ENCODE measurements at places on chromosomes 1 and 21.

DNA sequence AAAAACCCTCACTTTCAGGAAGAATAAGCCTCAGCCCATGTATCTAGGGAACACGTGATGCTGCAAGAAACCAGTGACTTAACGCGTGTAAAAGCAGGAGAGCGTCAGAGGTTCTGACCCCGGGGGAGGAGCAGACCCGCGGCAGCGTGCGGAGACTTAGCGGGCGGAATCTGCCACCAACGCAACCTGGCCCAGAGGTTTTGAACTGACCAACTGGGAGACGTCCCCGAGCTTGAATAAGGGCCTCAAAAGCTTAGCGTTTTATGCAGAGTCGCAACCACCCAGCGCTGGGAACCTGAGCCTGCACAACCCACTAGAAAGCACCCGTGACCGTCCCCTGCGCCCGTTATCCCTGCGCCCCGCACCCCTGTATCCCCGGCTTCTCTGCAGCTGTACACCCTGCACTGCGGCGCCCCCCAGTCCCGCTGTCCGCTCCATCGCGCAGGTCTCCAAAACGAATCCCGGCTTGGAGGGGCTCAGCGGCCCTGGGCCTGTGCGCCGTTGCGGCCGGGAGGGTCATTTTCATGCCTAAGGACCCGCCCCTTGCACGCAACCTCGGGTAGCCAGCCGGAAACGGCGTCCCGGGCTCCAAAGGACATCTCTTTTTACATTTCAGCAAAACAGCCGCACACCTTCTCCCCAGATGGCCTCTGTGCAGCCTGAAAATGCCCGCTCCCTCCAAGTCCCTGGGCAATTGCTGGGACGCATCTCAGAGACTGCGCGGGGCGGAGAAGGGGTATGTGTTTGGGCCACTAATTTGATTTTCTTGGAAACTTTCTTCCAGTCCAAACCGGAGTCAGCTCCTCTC, 29.4 kb upstream of the TRIM17 start:
- no peak for DNase-seq

DNA sequence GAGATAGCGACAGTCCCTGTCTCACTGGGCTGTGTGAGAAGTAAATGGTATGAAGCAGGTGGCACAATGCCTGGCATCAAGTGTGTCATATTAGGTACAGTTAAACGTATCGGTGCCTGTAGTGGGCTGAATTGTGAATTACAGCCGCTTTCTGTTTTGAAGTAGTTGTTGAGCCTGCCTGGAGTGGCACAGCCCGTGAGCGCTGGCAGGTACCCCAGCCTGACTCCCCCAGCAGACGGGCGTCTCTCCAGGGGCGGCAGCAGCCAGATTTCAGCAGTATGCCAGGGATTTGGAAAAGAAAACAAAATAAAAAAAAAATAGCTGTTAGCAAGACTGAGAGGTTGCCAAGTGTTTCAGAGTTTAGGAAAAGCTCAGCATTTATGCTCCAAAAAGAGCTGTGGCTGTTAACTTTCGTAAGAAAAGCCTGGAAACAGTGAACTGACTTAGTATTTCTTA, 26.6 kb upstream of the GPR153 start:
- no peak for DNase-seq

GRCh38 chr21:38631206-38631605, 132.9 kb upstream of the ERG start:
- no peak for DNase-seq

GRCh38 chr1:205494115-205494514, 10.4 kb upstream of the CDK18 start:
- DNase-seq, result peak; percentile 19

DNA sequence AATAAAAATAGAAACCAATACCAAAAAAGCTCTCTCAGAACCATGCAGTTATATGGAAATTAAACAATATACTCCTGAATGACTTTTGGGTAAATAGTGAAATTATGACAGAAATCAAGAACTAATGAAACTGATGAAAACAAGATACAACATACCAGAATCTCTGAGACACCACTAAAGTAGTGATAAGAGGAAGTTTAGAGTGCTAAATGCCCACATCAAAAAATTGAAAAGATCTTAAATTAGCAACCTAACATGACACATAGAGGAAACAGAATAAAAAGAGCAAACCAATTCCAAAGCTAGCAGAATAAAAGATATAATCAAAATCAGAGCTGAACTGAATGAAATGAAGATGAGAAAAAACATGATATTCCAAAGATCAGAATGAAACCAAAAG, 430.9 kb downstream of the LTN1 start:
- DNase-seq, result no peak

DNA sequence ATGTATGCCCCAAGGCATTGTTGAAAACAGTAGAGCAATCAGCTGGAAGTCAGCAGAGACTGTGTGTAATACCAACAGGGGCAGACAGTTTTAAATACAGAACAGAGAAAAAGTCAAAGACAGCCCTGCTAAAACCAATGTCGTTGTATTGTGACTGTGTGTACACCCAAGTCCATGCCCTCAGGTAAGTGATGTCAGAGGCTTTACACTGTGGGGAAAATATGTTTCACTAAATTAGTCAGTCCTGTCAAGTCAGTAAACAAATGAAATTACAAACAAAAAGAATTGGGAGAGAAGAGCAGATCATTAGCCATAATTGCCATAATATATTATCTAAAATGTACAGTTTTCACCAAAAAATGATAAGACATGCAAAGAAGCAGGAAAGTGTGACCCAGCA, 2.4 kb upstream of the CYP2J2 start:
- DNase-seq, result no peak

- DNase-seq, result no peak
These were observed 26.8 kb upstream of the ZNF697 start for GRCh38 chr1:119674835-119675289.

DNA sequence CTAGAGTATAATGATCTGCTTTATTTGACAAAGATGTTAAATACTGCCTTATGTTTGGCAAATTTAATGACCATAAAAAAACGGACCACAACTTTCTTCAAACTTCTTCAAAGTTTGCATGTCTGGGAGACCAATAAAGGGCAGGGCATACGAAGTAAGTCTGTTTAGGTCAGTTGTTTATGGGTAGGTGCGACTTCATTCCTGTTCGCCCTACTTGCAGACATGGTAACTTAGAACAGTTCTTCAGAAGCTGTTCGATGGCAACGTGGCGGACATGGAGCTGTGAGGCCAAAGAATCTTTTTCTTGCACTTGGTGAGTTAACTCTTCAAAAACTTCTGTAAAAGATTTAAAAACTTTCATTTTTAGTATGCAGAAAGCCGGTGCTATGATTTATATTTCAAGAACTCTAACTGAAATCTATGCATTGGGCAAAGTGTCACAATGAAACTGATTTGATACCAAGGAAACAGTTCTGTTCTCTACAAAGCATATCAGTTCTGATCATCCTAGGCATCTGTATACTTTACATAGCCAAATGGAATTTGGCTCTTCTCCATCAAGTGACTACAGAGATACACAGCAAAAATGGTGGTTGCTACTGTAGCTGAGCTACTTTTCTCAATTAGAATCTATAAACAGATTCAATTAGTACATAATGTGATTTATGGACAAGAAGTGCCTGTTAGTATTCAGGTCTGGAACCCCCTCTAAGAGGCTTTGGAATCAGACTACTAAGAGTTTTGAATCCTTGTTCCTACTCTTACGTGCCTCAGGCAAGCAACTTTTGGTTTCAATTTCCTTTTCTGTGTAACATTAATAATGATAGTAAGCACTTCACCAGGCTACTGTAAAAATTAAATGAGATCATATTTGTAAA, 25.7 kb downstream of the C21orf91 start:
- no peak for DNase-seq

Data from COR-L47 (cell line).